ENCODE measurements at places on chromosomes 1 and 21.

- DNase-seq, result no peak
Measured at GRCh38 chr1:83574791-83575190, 424.1 kb downstream of the TTLL7 start.

- no peak for DNase-seq
Measured at GRCh38 chr1:59561796-59562195, 253.0 kb upstream of the HOOK1 start.

GRCh38 chr1:103198076-103198475 is 89.8 kb upstream of the COL11A1 start:
- DNase-seq, result no peak

- DNase-seq, result no peak
Measured at GRCh38 chr1:35558374-35559316, 1.0 kb downstream of the NCDN start.

GRCh38 chr1:32111789-32112188 is 3.9 kb downstream of the KPNA6 start:
- DNase-seq, result no peak

GRCh38 chr21:25589887-25590286 is 17.4 kb downstream of the MRPL39 start:
- no peak for DNase-seq

DNA sequence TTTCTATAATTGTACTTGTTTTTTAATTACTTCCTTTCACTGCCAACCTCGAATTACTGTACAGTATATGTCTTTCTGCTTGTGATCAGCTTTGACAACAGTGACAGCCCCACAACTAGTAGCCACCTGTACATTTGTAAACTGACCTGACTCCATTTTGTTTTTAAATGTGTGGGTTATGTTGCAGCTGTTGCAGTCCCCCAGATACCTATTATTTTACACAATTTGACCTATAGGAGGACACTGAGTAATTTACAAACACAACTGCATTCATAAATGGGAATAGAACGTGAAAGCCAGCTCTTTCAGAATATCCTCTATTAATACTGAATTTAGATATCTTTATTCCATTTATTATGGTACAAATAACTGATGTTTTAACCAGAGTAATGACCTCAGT is 2.5 kb upstream of the VAMP3 start:
- DNase-seq, result no peak

GRCh38 chr1:236982380-236982779 is 21.9 kb downstream of the MT1HL1 start:
- no peak for DNase-seq

DNA sequence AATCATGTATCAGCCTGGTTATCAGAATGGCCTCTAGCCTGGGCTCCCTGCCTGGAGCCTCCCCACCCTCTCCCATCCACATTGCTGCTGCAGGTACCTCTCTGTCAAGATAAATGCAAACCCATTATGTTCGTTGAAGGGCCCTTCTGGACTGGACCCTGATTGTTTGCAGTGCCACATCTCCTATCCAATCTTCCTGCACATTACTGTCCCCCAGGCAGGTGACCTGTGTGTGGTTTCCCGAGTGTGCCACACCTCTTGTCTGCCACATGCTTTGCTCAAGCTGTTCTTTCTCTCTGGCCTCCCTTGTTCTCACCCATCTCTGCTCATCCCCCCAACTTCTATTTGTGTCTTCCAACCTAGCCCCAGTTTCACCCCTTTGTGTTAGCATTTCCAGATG is 32.4 kb downstream of the IER5 start:
- no peak for DNase-seq

GRCh38 chr1:45442272-45442671 is 48.7 kb downstream of the TESK2 start:
- DNase-seq, result no peak

- DNase-seq, result no peak
Measured at GRCh38 chr1:33391343-33392078, 39.4 kb downstream of the PHC2 start.

DNA sequence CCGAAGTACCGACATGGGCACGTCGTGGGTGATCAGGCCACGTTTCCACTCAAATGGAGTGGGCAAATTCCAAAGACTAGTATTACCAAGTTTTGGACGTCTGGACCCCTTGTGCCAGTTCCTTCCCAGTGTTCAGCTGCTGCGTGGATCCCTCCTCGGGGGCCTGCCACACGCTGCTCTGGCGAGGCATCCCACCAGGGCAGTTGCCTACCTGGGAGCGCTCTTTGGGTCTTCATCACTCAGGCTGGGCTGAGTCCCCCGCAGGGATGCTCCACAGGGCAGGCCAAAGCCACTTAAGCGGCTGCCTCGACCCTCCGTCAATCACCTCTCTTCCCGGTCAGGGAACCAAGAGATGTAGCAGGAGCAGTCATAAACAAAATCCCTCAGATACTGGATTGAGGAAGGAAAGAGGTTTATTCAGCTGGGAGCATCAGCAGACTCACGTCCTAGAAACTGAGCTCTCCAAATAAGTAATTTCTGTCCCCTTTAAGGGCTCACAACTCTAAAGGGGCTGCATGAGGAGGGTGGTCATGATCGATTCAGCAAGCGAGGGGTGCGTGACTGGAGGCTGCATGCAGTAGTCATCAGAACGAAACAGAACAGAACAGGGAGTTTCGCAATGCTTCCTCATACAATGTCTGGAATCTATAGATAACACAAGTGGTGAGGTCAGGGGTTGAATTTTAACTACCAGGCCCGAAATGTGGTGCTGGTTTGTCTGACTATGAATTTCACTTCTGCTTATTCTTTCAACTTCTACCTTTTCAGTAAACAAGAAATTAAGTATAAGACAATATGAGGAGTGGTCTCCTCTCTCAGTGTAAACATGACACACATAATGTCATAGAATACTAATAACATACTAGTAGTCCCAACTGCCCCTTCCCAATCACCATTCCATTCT is 998.6 kb upstream of the NCAM2 start:
- DNase-seq, result no peak

- peak; percentile 82 for DNase-seq
Measured at GRCh38 chr1:151992303-151993083, 1.2 kb downstream of the S100A10 start.

GRCh38 chr21:31282095-31282709 is 61.9 kb downstream of the TIAM1 start:
- no peak for DNase-seq

DNA sequence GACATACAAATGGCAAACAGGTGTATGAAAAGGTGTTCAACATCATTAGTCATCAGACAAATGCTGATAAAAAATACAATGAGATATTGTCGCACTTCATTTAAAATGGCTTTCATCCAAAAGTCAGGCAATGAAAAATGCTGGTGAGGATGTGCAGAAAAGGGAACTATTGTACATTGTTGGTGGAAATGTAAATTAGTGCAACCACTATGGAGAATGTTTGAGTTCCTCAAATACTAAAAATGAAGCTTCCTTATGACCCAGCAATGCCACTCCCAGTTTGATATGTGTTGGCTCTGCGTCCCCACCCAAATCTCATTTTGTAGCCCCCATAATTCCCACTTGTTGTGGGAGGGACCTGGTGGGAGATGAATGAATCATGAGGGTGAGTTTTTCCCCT is 309.7 kb upstream of the ZRANB2 start:
- DNase-seq, result no peak

DNA sequence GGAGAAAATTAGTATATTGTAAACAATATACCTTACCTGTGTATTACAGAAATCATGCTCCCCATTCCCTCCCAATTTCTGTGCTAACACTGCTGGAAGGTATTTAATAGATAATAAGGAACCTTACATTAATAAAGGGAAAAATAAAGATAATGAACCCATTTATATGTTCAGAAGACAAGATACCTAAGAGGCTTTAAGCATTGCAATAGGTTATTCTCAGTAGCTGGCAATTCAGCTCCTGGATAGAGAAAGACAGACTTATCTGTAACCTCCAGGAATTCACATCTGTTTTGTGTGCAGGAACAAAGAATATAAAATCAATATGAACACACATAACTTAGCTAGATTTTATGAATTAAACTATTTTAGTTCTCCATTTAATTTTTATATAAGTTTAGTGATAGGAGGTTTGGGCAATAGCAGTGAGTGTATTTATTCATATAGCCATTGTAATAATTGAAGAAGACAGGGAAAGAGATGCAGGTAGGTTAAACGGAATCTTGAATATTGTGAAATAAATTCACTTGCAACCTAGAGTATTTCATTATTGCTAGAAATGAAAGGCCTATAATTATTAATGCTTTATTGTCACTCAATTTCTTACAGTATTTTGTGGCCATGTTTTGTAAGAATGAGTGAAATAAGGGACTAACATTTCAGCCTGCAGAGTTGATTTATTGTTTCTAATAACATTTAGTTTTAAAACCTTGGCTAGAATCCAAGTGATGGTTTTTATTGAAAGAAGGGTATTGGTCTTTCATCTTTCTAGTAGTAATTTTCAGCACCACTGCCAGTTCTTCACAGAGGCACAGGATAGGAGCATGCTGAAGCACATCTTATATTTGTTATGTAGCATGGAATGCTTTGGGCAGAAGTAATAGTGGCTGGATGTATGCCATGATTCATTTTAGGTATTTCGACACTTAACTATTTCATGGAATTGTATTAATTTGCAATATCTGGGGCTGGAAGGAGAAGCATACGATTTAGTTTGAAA is 1.5 kb downstream of the XPR1 start:
- no peak for DNase-seq
